ENCODE measurements at places on chromosomes 7 and 10.

DNA sequence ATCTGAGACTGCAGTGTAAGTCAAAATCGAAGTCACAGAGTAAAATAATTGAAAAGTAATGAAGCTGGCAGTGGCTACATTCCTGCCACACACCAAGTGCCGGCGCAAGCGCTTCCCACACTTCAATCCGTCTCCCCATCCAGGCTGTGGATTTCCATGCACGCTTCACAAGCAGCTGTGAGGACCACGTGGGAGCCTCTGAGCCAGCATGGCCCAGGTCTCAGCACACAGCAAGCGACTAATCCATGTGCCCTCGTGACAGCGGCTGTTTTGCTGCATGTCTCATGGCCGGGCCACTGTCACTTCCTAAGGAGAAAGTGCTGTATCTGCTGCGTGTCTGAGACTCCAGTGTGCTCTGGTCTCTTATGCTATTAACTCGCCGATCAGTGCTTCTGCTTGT, 566.9 kb downstream of the DNAJB6 start:
- DNase-seq, result no peak

DNA sequence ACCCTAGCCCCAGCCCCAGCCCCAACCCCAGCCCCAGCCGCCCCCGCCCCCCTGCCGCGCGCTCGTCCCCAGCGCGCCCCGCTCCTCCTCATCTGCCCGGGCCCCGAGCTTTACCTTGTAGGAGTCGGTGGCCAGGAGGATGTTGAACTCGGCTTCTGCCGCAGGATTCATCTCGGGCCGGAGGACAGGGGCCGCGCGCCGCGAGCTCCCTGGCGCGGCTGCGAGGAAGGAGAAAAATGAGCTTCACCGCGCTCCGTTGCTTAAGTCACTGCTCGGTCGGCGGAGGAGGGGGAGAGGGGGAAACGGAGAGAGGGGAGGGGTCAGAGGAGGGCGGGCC, at the start of gene NAMPT:
TSS of gene NAMPT (minus strand) at position 270 of the 337 bp plus-strand sequence. CDS start at position 171, 99 bp downstream.
- DNase-seq, result no peak

- no peak for DNase-seq
Measured at GRCh38 chr10:24467605-24468004, 256.1 kb downstream of the ARHGAP21 start.

DNA sequence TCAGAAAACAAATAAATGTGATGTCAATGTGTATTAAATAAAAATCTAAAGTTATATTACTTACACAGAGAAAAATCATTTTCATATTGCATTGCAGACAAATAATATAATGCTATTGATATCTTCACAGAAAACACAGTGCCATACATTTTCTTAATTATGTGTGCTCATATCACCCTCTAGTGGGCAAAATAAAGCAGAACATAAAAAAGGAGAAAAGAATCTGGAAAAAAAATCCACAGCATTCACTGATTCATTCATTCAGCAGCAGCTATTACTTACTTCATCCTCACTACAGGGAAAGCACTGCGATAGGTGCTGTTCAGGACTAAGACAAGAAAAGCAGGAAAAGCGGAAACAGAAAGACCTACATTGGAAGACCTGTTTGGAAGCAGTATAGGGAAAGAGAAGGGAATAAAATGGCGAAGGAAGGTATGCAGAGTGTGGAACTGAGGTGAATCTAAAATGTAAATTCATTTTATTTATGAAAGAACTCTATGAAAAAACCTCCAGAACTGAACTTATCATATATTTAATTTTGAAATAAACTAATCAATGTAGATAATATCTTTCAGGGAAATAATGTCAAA, 73.2 kb downstream of the POT1 start:
- peak; percentile 33 for DNase-seq

DNA sequence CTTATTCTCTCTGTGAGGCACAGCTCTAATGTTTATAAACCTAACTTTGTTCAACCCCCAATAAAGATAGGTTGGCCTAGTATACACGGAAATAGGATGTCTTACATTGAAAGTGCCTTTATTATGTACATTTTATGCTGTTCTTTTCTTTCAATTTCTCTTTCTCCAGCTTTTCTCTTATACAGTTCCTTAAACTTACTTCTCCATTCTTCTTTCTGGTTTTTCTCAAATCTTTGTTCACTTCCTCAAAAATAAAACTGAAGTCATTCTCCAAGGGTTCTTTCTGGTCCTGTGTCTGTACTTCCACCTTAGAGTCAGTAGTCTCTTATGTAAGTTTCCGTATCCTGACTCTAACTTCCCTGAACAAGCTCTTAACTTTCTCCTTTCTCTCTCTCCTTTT, 29.2 kb upstream of the NAMPT start:
- no peak for DNase-seq
